Activated T-cell treated with anti-CD3 and anti-CD28 coated beads, Interleukin-2, amount 50 U/mL, for 4 hours (primary cell): ENCODE measurements at places on chromosomes 12 and 14.

DNA sequence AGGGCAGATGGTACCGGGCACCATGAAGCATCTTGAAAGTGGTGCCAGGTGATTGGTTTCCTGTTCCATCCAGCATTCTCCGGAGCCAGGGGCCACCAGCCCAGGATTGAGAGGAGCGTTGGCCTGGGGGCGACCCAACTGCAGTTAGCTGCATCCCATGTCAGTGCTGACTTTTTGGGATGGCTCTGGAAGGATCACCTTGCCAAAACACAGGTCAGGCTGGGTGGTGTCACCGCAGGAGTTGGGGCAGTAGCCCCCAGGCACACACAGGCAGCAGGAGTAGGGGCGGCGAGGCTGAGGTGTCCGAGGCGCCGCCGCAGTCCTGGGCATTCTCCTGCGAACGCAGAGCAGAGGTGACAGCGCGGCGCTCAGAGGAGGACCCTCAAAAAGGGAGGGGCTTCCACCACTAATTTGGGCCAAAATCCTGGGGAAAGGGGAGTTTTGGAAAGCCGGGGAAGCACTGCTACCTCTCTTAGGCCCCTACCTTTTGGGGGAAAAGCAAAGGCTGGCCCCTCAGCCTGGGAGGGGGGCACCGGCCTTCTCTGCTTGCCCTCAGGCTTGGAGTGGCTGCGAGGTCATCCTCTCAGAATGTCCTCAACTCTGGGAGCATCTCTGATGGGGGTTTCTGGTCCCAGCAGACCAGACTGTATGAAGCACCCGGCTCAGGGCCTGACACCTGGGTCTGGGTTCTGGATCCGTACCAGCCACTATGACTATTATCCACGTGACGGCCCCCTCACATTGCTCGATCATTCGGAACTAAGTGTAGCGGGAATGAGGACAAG, 26.7 kb upstream of the LRTM2 start:
- no peak for DNase-seq

GRCh38 chr14:104582662-104583061, 3.1 kb downstream of the C14orf180 start:
- DNase-seq, result no peak

- DNase-seq, result no peak
These were observed 504.6 kb downstream of the RPL10L start for GRCh38 chr14:46147024-46147423.

- no peak for DNase-seq
These were observed 25.4 kb upstream of the SMAGP start for GRCh38 chr12:51295651-51296050.

DNA sequence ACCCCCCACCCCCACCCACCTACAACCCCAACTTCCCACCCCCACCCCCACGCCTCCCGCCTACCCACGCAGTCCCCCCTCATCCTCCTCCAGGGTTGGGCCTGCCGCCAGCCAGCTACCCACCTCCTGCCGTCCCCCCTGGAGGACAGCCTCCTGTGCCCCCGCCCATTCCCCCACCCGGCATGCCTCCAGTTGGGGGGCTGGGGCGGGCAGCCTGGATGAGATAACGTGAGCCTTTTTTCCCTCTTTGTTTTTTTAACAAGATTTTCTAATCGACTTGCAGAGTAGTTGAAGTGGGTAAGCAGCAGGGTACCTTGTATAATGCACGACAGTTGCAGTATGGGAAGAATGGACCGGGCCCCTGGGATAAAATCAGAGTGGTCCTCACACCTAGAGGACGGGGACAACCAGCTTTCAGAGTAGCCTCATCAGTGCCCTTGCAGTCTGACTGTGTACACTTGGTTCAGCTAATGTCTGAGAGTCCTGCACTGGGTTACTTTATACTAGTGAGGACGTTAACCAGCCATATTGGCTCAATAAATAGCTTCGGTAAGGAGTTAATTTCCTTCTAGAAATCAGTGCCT, 29.4 kb downstream of the CCNK start:
- no peak for DNase-seq

- no peak for DNase-seq
These were observed 89.4 kb downstream of the SLC15A4 start for GRCh38 chr12:128734371-128734770.

- DNase-seq, result no peak
These were observed 295.5 kb downstream of the RMST start for GRCh38 chr12:97758194-97758501.

DNA sequence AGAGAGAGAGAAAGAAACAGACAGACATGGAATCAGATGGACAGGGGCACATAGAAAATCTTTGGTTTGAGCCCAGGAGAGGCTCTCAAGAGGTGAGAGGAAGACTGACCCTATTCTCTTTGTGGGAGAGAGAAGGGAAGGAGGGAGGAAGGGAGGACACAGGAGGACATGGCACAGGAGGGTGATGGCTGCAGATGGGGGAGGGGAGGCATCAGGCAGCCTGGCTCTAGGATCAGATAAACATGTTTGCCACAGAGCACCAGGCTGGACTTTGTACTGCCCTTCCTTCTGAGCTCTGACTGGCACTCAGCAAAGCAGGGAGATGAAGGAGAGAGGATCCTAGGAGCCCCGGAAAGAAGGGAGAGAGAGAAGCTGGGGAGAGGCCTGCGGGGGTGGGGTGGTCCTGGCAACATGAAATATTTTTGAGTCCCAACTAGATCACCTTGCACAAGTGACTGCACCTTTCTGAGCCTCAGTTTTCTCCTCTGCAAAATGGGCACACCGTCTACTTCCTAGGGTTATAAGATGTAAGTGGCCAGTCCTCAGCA, 6.1 kb downstream of the HNF1A start:
- no peak for DNase-seq

DNA sequence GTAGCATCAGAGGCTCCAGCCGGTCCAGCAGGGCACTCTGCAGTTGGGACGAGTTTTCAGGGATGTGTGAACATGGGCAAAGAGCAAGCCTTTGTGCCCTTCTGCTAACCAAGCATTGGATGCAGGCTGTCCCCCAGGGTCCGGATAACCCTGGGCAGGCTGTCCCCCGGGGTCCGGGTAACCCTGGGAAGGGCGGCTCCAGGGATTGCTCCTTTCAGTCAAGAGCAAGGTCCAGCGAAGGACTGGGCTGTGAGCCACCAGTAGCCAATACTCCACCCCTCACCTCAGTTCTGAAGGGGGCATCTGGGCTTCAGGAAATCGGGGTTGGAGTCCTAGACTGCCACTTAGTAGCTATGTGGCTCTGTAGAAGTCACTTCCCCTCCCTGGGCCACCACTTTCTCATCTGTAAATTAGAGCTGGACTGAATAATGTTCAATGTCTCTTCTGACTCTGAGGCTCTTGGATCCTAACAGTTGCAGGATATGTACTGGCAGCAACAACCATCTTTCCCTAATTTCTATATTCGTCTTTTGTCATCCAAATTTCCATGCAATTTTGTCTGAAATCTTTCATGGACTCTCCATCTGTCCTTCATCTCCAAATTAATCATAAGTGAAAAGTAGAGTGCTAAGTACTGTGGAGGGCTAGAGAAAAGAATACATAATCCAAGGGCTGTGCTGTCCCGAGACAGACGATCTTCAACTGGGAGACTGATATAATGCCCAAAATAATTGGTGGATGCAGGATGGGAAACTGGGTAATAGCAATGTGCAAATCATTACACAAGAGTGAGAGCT, 137.4 kb upstream of the NTF3 start:
- DNase-seq, result no peak

- DNase-seq, result no peak
These were observed 59.5 kb upstream of the PNMA1 start for GRCh38 chr14:73773441-73774240.

GRCh38 chr12:97984974-97985580, 522.5 kb downstream of the RMST start:
- DNase-seq, result no peak

DNA sequence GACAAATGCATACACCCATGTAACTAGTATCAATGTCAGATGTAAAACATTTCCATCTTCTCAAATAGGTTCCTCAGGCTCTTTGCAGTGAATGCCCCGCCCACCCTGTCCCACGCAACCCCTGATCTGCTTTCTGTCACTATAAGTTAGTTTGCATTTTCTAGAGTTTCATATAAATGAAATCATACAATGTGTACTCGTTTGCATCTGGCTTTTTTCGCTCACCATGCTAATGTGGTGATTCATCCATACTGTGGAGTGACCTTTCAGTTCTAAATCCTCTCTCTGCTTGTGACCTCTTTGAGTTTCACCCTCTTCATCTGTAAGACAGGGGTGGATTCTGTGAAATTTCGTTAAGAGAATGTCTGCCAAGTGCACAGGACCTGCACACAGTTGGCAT, 30.6 kb upstream of the MSI1 start:
- no peak for DNase-seq

GRCh38 chr14:103527408-103528145, 1.4 kb upstream of the TRMT61A start:
- DNase-seq, result no peak

DNA sequence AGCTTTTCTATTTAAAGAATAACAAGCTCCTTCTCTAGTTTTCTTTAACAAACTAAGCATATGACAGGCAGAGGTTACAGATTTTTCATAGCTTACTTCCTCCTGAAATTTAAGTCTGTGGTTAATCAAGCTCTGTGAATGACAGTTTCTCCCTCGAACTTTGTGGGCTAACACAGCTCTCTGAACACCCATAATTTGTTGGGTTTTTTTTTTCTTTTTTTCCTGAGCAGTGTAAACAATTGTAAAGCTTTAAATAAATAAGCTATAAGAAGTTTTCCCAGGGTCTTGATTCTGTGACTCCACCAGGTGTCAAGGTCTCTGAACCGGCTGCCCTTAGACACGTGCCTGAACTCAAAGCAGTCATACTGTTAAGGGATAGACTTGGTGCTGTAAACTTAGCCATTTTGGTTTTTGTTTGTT, 128.1 kb upstream of the AMIGO2 start:
- DNase-seq, result no peak

GRCh38 chr12:3333583-3333982, 157.4 kb upstream of the PRMT8 start:
- DNase-seq, result no peak

DNA sequence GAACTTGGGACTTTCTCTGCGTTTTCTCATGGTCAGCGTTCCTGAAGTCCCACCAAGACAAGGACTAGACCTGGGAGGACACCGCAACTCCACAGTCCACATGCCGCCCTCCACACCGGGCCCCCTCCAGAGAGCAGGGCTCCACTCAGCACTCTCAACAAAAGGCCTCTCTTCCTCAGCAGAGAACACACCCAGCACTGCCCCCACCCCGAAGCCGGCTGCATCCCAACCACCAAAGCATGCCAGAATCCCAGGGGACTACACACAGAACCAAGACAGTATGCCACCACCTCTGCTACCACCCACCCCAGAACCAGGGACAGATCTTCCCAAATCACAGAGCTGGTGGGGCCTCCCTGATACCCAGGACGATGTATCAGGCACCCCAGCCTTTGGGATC, 88.3 kb downstream of the BCL11B start:
- no peak for DNase-seq

DNA sequence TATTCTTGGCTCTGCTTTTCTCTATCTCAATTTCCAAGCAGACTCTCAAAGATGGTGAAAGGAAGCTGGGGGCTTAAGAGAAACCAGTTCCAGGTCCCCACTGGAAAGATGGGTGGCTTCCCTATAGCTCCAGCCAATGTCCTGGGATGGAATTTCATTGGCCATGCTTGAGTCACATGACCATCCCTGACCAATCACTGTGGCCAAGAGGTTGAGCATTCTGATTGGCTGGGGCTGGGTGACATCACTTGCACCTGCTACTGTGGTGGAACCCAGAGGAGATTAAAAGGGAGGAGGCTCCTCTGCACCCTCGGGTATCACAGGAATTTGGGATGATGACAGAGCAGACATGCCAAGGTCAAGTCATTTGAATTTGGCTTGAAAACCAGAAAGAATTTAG, 436.5 kb downstream of the TMEM132D start:
- DNase-seq, result no peak

- DNase-seq, result no peak
These were observed 4.9 kb upstream of the CMA1 start for GRCh38 chr14:24513009-24513408.

DNA sequence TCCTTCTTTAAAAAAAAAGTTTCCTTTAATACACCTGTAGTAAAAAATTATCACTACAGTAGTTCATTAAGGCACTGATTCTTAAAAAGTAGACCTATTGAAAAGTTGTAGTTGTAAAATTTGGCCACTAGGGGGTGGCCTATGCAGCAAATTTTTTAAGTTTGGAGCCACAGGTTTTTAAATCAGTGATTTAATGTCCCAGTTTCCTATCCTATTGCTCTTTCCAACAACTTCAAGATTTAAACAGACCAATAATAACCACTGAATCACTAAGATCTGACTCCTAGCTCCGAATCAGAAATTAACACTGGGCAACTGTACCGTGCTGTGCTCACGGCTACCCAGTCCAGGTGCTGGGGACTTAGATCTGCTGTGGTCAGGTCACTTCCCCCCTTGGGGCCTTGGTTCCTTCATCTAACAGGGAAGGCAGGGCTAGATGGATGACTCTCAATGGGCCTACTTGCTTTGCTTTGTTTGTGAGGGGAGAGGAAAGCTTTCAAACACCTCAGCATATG, 279.3 kb downstream of the MED13L start:
- DNase-seq, result no peak

DNA sequence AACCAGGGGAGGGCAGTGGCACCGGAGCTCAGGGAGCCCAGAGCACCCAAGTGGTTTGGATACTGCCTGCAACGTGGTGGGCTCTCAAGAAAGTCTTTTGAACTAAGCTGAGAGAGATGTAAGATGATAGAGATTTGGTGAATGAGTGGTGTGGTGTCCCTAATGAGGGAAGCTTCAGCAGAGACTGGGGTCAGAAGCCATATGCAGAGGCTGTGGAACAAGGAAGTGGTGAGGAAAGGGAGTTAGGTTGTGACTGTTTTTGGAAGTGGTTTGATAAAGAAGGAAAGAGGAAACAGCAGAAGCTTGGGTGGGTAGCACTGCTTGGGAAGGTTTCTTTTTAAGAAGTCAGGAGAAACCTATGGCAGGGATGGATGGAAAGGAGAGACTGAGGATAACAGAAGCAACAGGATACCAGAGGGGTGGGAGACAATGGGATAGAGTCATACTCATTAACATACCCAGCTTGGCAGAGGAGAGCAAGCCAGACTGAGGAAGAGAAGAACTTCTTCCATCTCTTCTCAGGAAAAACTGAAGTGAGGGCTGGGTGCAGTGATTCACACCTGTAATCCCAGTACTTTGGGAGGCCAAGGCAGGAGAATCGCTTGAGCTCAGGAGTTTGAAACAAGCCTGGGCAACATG, 24.1 kb downstream of the SLC4A8 start:
- DNase-seq, result no peak

DNA sequence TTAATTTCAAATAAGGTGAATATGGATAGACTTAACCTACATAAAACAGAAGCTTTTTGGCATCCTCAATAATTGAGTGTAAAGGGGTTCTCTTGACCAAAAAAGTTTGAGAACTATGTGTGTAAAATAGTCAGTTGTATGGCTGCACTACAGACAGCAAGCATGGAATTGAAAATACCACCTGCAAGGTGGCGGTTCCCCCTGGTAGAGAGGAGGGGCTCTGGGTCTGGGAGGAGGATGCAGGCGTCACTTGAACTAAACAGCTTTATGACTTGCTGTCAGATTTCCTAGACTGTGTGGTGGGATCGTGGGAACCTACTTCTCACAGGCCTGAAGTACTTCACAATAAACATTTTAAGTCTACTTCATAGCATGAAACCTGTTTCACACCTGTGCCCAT, 6.3 kb downstream of the EVL start:
- no peak for DNase-seq
